ENCODE measurements at places on chromosomes 5 and 9.

DNA sequence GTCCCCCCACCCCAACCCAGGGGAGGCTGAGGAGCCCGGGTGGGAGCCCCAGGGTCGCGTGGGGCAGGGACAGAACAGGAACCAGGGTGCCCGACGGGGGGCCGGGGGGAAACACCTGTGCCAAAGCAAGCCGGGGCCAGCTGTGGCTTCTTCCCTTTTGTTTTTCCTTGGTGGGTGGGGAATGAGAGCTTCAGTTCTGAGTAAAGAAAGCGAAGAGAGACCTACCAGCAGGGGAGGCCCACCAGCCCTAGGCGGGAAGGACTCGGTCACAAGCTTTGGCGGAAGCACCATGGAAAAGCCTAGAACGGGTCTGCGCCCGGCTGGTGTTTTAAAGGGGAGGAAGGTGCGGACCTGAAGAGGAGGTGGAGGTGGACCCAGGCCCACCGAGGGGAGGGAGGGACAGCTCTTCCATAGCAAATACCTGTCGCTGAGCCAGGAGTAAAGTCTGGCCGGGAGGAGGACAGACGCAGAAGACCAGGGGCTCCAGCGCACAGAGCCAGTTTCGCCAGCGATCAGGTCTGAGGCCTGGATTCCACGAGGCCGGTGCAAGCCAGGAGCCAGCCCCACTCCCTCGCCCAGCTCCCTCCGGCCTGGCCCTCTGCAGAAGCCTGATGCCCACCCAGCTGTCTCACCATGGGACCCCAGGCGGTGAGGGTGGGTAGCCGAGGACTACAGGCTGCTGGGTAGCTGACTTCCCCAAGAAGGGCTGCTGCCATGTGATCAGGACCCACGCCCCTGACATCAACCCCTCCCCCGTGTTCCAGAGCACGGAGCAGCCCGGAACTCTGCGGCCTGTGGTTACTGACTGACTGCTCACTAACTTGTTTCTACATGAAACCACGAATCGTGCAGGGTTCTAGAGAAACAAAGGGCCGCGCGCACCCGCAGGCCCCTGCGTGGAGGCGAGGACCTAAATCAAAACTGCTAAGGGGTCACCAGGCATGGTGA is 849 bp upstream of the MGAT1 start:
- DNase-seq = no peak

- no peak for DNase-seq
Measured at GRCh38 chr9:28471261-28471660, 898.0 kb upstream of the C9orf72 start.

GRCh38 chr5:176680226-176680563 is 32.9 kb downstream of the TSPAN17 start:
- no peak for DNase-seq

DNA sequence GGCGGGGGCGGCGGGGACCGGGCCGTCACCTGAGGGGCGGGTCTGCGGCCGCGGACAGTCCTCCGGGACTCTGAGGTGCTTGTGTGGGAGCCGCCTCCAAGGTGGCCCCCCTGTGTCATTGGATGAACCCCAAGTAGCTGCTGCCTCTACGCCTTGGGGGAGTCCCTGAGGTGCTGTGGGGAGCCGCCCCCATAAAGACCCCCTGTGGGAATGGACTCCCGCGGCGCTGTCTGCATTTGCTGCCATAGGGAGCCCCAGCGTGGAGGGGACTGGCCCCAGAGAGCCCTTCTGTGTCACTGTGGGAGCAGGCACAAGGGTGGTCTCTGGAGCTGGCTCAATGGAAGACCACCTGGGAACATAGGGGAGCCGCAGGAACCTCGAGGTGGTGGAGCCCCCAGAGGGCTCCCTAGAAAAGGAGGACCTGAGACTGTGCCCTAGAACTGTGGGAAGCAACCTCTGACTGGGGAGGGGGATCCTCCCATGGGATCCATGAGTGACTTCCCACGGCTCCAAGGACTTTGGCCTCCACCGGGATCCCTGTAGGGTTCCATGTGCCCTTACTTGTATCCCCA is 412 bp downstream of the PHF24 start:
- DNase-seq = no peak

GRCh38 chr5:89064054-89064453 is 181.1 kb upstream of the MEF2C start:
- DNase-seq = no peak

DNA sequence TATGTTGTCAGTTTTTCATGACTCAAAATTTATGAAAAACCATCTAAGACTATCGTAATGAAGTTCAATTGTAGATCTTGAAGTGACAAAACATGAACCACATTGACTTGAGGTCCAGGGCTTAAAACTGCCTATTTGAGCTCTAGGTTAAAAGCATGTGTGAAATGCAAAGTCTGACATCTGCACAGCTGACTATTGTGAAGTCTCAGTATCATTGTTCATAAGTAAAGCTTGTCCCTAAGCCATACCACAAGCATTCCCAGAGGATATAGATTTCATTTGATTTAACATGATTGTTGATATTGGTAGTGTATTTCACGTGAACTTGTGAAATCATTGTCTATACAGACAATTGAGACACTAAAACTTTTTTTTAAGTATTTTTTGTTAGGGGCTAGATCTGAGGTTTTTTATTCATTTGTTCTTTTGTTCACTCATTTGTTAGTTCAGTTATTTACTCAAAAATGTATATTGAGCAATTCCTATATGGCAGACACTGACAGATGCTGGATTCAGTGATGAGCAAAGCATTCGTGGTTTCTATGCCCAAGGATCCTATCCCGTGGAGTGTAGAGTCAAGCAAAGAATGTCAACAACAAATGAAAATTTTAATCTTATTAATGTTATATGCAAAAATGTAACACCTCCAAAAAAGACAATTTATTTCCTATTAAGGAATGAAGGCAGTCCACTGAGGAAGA is 485.2 kb downstream of the RAB3C start:
- no peak for DNase-seq

DNA sequence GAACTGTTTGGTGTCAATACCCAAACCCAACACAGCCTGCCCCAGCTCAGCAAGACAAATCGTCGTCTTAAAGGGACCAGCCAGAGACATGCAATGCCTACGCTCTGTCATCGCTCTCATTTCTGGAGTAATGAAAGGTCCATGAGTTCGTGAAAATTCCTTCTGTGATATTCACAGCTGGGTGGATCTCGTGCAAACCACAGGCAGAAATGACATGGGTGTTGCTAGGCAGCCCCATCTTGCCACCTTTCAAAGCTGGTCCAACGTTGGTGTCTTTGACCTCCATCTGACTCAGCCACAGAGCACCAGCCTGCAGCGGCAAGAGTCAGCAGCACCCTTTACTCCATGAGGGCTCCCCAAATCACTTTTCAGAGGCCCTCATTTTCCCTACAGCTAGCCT is 215.3 kb downstream of the SLIT3 start:
- no peak for DNase-seq

GRCh38 chr5:32098291-32098690 is 75.8 kb downstream of the GOLPH3 start:
- DNase-seq = no peak

GRCh38 chr5:156949424-156949823 is 13.6 kb downstream of the TIMD4 start:
- DNase-seq = no peak

- DNase-seq = no peak
Measured at GRCh38 chr9:124078641-124079040, 67.1 kb downstream of the LHX2 start.

- no peak for DNase-seq
Measured at GRCh38 chr9:127763918-127764384, 14.5 kb downstream of the SH2D3C start.

- DNase-seq = no peak
Measured at GRCh38 chr5:401146-402034, 41.6 kb upstream of the EXOC3 start.

GRCh38 chr5:14572836-14573235 is 8.8 kb upstream of the OTULINL start:
- DNase-seq = no peak

- no peak for DNase-seq
Measured at GRCh38 chr5:132378580-132378979, 9.1 kb downstream of the SLC22A5 start.

- no peak for DNase-seq
Measured at GRCh38 chr9:37421914-37422288, 595 bp upstream of the GRHPR start.

GRCh38 chr5:84433461-84433860 is 48.8 kb upstream of the EDIL3 start:
- no peak for DNase-seq

- DNase-seq = no peak
Measured at GRCh38 chr5:76674330-76675066, 41.4 kb upstream of the F2R start.

DNA sequence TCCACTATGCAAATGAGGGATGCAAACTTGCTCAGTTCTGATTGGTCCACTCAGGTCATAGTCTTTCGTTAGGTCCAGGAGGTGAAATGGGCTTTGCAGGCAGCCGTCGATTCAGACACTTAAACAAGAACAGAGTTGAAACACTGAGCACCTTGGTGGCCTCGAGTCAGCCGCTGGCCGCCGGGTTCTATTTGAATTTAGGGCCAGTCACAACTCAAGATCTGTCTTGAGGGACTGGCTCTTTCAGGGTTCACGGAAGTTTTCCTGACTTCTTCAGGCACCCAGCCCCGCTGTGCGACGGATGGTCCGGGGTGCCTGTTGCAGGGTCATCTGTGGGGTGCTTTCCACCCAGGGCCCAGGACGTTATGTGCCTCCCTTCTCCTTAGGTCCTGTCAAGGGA is 412.8 kb upstream of the IRX4 start:
- DNase-seq = no peak

- DNase-seq = no peak
Measured at GRCh38 chr5:119340597-119341218, 15.1 kb upstream of the TNFAIP8 start.

DNA sequence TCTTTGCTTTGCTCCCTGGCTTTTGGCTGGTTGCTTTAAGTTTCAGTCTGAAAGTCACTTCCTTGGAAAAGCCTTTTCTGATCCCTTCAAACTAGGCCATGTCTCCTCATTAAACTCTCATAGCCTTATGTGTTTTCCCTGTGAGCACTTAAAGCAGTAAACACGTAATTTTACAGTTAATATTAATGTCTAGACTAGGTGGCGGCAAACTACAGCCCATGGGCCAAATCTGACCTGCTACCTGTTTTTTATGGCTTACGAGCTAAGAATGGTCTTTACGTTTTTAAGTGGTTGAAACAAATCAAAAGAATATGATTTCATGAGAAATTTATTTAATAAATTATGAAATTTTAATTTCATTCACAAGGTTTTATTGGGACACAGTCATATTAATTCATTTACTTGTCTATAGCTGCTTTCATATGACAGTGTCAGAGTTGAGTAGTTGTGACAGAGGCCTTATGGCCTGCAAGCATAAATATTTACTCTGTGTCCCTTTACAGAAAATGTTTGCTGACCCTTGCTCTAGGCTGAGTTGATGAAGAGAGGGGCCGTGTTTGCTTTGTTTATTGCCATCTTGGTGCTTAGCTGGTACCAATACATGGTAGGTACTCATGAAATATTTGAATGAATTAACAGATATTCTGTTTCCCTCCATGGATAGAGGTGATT is 7.4 kb downstream of the SLC44A1 start:
- DNase-seq = peak; percentile 41

- no peak for DNase-seq
Measured at GRCh38 chr9:114090798-114091197, 8.3 kb downstream of the KIF12 start.

GRCh38 chr5:151476016-151476415 is 28.6 kb downstream of the SLC36A1 start:
- DNase-seq = no peak

DNA sequence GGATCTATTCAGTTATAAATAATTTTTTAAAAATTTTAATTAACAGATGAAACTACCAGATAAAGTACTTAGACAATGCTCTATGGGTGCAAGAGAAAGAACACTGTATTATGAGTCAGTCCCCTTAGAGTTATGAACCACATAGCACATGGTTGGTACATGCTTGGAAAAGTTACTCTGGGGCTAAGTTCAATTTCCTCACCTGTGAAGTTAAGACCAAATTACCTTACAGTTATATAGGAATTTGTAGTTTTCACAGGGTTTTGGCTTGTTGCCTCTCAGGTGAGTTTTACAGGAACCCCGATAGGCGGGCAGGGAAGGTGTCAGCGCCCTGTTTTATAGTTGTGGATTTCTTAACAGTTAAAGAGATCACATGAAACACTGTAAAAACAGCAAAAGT is 1.2 kb downstream of the PANK3 start:
- no peak for DNase-seq

GRCh38 chr5:98783051-98783649 is 9.7 kb downstream of the RGMB start:
- no peak for DNase-seq

DNA sequence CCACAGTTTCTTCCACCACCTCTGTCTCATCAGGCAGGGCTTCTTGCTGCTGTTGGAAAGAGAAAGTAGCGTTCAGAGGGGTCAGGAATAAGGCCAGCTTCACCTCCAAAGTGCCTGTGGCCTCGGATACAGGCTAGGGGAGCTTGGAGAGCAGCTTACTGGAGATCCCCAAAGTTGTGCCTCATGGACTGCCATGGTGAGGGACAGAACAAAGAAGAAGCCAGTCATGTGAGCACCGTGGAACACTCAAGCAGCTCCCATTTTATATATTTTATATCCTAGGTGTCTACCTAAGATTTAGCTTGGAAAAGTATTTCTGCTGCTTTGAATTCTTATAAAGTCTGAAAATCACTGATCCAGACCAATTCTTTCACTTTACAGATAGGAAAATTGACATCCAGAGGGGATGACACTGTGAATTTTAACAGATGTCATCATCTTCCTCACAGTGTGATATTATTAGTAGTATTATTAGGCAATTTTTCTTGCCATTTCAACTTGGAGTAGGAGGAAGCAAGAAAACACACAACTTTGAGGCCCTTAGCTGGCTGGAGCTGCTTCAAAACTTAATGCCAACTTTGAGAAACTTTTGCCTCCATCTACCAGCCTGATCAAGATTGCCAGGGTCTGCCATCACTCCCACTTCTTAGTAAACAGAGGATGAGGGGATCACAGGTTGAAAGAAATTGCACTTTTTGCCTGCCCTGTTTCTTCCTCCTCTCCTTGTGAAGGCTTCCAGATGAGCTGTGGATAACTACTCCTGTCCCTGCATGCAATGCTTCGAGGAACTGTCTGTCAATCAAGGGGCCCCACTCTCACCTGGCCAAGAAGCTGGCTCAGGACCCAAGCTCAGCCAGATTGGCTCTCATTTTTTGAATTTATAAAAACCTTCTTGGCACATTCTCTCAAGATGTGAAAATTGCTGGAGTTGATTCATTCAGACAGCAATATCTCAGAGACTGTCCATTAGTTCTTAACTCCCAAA is 11.8 kb downstream of the SPARC start:
- no peak for DNase-seq
